ENCODE measurements at places on chromosomes 3 and 15.

DNA sequence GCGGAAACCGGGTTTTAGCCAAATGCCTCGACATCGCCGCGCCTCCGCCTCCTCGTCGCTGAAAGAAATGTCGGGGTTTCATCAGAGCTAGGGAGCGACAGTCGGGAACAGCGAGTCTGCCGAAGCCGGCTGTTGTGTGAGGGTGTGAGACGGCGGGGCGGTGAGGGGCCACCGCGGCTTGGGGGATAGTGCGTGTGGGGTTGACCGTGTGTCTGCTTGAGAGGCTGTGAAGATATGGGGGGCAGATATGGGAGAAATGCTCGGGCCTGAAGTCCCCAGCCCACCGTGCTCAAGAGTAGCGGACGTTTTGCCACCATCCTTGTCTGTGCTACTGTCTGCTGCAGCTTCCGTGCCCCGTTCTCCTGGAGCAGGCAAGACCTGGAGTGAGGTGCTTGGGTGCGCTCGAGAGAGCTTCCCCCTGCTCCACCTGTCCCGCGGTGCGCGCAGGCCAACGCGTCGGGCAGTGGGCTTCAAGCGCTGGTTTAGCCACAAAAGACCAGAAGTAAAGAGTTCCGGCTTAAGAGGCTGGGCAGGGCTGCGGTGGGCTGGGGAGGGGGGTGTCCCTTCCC is 716 bp upstream of the ISLR2 start:
- no peak for DNase-seq

DNA sequence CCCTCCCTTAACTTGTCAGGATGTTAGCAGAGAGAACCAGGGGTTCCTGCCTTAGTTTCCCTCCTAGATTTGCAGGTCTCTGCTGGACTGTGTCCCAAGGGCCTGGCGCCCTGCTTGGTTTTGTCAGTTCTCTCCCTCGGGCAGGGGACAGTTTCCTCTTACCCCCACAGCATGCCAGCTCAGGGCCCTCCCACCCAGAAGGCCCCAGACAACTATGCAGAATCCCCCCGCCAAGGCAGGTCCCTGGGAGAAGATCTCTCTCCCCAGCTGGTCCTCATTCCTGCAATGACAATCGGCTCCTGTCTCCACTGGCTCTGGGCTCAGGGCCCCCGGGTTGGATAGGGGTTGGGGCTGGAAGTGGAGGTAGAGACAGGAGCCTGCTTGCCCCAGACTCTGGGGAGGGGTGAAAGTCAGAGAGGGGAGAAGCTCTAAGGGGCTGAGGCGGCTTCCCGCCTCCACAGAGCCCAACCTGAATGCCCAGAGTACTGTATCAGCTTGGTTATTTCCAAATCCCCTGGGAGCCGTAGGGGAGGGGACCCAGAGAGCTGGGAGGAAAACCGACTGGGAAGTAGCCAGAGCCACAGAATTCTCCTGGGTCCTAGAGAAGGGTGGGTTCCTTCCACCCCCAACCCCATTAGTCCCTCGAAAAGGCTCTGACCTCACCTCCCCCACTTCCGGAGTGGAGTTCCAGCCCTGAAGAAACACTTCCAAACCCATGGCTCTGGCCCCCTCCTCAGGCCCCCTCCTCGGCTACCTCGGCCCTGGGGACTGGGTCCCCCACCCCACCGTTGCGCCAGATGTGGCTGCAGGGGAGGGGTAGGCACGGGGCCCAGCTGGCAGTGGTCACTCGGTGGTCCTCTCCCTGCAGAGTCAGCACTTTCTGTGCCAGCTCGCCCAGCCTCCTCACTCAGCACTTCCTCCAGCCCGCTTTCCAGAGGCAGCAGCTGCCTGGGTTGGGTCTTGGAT is 3.8 kb upstream of the LOXL1 start:
- peak; percentile 66 for DNase-seq

DNA sequence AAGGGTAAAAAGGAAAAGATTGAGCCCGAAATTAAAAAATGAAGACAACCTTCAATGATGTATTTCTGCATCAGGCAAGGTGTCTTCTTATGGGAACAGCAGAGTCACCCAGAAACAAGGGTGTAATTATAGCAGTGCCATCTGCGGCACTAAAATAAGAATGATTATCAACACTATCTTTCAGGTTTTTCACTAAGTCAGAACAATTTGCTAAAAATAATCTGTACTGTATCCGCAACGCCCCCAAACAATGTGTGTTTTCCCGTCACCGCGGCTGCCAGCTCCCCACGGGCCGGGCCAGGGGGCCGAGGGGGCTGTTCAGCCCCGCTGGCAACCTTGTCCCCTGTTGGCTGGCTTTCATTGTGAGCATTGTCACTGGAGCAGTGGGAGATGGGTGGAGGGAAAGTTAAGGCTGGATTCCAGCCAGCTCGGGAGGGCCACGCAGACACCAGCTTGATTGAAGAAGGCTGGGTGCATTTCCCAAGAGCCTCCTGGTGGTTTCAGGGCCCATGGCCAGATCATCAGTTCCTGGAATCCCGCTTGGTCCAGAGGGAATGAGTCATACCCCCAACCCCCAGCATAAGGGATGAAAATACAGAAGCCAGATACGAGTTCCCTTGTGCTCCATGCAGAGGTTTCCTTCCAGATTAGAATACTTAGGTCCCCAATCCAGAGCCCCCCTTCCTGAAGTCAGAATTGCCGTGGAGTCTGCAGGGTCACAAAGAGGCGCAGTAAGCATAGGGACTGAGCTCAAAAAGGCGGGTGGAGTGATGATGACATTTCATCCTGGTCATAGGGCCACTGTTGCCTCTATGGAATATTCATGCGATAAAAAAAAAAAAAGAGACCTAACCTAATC is 90.2 kb upstream of the KLF13 start:
- DNase-seq, result no peak

DNA sequence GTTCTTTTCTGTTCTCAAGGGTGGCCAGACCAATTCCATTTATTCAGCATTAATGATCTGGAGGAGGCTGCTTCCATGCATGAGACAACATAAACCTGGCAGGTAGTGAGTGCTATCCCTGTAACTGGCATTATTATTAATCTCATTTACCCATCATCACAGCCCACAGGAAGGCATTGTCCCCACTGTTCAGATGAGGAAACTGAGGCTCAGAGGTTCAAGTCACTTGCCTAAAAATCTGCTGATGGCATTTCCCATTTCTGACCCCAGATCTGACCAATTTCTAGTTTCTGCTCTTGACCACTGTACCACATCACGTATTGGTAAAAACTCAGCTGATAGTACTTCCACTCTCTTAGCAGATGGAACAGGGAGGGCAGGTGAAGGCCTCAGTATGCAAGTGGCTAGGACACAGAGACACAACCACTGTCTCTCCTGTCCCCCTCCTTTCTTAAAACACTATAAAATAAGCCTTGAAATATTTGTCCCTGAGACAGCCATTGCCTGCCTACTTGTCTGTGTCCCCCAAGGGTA is 36.1 kb downstream of the TRANK1 start:
- no peak for DNase-seq

DNA sequence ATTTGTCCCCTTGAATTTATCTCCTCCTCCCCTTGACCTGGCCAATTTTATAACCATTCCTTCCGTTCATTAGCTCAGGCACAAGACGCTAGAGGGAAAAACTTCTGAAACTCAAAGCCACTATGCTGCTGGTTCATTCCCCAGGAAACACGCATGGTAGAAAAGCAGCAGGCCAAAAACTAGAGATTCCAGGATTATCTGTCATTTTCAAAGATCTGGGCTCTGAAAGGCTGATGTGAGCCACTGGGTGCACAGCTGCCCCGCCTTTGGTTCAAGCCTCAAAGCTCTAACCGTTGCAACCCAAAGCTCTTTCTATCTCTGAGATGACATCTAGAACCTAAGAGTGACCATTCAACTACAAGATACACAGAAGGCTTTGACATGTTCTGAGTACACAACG is 6.1 kb downstream of the ANP32A start:
- DNase-seq, result no peak

- no peak for DNase-seq
Observed at GRCh38 chr3:124926426-124927101, 8.0 kb downstream of the MUC13 start.

DNA sequence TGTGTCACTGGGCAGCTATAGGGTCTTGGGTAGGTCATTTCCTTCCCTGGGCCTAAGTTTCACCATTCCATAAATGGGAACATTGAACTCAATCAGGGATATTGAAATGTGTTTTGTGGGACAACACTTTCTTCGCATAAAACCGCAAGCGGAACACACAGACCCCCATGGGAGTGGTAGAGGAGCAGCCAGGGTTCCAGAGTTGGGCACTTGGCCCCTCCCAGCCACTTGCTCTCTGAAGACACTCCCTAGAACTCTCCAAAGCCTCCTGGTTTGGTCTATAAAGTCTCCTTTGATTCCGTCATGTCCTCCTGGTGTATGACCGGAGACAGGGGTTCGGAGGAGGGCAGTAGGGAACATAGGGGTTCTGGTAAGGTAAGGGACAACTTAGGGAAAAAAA is 271.7 kb downstream of the UACA start:
- DNase-seq, result no peak

DNA sequence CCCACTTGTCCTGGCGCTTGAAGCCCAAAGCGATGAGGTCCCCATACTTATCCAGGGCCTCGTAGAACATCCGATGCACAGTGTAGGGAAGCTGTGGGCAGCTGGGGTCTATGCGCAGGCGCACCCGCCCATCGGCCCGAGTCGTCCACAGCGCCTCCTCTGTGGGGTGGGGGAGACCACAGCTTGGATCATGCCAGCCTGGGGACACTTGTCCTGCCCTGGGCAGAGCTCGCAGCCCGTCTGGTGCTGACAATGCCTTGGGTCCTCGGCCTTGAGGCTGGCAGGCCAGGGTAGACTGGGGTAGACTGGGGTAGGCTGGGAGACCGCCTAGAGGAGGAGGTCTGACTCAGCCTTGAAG is 39.8 kb downstream of the ACSBG1 start:
- DNase-seq, result no peak

DNA sequence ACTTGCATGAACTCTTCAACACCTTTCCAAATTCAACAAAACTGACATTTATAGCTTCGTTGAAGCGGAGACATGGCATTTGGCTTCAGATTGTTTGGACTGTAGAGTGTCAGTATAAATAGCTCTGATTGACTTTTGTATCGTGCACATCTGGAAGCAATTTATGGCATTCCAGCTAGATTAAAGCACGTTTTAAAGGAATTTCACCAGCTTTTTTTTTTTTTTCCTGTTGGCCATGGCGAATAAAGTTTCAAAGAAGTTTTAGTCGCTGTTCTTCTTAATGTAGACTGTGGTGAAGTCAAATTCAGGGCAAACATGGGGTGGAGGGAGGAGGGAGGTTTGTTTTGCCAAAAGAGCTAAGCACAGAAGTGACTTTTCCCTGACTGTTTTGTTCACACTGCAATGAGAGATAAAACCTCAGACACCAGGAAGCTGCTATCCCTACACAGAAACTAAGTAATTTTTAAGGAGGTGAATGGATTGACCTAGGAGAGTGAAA is 391.0 kb upstream of the RARB start:
- no peak for DNase-seq

DNA sequence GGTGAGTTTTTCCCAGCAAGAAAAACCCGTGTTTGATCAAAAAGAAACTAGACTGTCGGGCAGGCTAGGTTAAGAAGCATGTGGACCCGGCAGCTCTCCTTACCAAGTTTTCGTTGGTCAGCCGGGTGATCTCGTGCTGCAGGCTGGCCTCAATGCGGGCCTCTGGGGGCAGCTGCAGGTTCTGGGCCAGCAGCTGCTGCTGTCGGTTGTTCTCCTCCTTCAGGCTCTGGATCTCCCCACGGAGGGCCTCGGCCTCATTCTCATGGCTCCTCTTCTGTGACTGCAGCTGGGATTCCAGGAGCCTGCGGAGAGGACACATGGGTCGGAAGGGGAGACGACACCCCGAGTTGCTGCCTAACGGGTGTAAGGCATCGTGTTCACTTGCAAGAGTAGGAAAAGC is 44.5 kb upstream of the MYO5C start:
- no peak for DNase-seq

- DNase-seq, result no peak
Observed at GRCh38 chr3:178308771-178309170, 227.5 kb upstream of the KCNMB2 start.

Data from D721Med (cell line).